ENCODE measurements at places on chromosomes 1 and 21.

DNA sequence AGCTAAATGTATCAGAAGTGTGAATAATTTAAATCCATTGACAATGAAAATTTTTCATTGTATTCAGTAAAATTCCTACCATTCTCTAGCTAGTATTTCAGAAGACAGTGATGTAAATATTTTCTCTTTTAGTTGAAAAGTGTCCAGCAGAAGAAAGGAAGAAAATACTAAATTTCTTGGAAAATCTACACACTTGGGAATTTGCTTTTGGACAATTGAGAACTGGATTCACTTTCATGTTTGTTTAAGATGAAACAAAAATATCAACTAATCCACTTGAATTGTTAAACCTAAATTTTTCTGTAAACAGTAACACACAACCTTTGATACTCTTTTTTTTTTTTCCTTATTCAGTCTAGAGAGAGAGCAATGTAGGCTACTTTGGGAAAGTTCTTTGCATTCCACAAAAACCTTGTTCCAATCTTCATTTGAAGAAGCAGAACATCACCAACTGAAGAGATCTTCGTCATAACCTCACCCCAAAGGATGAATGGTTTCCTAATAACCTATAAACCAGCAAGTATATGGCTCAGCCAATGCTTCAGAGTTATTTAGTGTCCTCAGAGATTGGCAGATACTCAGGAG, 155.1 kb upstream of the GORAB start:
- DNase-seq, result no peak

DNA sequence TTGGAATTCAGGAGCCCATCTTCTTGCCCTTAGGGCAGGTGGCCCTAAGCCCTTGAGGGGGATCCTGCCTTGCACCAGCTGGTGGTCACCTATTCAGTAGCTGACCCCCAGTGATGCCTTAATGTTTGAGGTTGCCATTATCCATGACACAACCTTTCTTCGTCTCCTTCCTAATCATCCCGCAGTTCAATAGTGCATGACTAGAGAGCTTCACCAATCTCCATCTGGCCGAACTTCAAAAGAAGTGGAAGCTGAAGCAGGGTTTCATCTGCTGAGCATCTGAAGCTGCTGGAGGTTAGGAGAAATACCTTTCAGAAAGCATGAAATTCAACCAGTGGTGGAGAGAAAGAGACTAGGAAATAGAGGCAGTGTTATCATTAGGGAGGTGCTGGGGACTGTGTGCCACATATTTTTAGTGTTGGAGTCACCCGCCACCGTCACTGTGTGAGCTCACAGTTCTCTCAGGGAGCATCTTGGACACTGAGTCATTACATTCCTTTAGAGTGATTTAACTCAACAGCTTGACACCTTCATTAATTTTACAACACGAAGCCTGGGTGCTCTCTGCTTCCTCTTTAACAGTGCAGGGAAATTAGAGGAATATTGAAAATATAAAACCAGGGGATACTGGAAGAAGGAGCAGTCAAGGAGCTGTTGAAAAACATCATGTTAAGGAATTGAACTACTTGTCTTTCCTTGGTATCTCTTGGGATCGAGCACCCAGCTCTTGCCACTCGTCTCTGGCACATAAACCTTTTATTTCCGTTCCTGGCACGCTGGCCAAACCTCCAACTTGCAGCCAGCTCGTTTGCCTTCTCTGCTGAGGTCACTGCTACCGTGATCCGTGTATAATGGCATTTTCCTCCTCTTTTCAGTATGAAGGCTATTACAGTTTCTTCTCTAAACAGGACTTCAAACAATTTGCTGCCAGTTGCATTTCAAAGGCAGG, 53.6 kb downstream of the PEX14 start:
- peak; percentile 55 for DNase-seq

DNA sequence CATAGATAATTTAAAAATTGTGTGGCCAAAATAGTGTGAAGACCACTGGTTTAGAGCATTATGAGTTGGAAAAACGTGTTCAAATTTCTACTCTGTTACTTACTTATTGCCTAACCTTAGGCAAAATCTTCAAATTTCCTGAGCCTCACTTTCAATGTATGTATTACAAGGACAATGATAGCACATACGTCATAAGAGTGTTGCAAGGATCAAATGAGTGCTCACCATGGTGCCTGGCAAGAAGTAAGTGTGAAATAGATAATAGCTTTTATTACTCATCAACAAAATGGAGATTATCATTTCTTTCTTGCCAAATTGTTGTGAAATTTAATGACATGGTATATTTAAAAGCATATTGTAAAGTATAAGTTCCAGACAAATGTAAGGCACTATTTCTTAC, 57.2 kb downstream of the FH start:
- DNase-seq, result no peak

- DNase-seq, result no peak
Observed at GRCh38 chr1:25129380-25129779, 102.9 kb downstream of the SYF2 start.

DNA sequence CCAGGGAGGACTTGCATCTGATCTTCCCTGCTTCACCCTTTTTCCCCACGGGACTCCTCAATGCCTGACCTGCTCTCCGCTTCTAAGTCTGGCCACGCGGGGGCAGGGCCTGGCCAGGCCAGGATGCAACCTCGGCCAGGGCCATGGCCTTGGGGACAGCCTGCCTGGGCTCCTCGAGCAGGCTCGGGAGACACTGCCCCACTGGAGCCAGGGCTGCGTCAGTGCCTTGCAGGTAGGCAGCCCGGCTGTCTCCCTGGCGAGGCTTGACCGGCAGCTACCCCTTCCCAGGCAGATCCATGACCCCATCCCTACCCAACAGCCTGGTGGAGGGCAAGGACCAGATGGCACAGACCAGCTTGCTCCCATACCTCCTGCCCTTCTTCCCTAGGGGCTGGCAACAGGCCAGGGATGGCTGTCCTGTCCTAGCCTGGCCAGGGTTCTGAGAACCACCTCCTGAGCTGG, 2.7 kb upstream of the PRDM16 start:
- no peak for DNase-seq

GRCh38 chr1:46133181-46133658, 791 bp upstream of the PIK3R3 start:
- DNase-seq, result no peak

GRCh38 chr1:71298633-71299032, 217.8 kb upstream of the ZRANB2 start:
- DNase-seq, result no peak

DNA sequence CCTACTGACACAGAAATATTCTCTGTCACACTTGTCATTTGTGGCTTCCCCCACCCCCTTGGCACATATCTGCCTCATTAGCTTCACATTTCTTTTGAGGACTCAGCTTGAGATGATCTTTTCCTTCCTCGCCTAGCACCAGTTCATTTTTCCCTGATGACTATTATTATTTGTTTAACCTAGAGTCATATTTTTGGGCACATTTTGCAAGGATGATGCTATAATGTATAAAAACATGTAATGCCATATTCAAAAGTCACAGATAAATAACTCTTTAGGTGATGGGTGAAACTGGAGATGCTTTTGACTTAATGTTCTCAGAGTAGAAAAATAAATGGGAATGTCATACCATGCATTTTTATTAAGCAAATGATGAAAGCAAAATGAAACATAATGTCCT, 202.7 kb downstream of the BACH1 start:
- peak; percentile 28 for DNase-seq

DNA sequence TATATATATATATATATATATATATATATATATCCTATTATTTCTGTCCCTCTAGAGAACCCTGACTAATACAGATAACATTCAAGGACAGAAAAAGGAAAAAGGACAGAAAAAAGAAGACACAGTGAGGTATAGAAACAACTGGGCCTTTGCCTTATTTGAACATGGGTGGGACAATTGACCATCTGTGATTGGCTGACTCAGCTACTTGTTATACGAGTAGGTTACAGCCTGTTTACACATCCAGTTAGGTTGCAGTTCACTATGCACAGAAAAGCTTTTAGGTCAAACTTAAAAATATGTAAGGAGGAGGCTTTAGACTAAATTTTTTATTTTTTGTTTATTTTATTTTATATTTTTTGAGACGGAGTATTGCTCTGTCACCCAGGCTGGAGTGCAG, 39.8 kb upstream of the RGS8 start:
- DNase-seq, result no peak

DNA sequence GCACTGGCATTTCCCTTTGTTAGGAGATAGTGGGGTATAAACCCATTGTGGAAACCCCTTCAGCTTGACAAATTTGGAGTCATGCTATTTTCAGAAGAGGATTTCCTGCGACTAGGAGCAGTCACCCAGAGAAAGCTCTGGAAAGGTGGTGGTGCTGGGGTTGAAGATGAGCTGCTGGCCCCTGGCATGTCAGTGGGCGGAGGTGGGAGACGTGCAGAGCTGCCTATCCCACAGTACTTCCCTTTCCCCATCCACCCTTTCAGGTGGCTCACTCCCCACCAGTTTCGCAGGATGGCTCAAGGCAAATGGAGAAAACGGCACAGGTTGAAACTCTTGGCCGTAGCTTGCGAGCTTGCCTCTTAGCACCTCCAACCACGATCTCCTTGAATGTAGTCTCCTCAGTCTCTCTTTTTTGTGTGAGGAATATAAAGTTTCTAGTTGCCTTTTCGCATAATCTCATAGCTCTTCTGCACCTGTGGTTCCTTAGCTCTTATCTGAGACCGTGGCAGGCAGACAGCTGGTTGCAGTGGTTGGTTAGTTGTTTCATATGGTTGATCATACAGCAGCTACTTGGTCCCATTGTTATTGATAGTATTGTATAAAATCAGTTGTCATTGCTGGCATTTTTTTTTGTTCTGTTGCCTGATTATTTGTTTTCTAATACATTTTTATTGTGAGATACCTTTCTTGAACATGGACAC, 48.2 kb downstream of the ADARB1 start:
- no peak for DNase-seq

DNA sequence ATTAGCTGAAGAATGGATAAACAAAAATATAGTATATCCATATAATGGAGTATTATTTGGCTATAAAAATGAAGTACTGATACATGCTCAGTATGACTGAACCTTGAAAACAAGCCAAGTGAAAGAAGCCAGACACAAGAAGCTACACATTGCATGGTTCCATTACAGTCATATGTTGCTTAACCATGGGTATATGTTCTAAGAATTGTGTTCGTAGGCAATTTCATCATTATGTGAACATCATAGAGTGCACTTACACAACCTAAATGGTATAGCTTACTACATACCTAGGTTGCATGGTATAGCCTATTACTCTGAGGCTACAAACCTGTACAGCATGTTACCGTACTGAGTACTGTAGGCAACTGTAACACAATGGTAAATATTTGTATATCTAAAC, 28.6 kb upstream of the FCAMR start:
- no peak for DNase-seq

DNA sequence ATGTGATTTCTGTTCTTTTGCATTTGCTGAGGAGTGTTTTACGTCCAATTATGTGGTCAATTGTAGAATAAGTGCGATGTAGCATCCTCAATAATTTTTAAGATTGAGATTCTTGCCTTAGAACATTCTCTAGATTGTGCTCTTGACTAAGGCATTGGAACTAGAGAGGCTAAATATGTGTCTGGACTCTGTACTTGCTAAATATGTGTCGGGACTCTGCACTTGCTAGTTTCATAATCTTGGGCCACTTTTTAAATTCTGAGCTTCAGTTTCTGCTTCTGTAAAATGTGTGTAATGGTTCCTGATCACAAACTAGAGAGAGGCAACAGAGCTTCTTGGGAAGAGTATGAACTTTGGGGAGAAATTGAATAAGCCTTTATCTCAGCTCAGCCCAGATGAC, 21.6 kb downstream of the HLX start:
- no peak for DNase-seq

- DNase-seq, result no peak
Observed at GRCh38 chr1:113905435-113905861, 322 bp downstream of the DCLRE1B start.

DNA sequence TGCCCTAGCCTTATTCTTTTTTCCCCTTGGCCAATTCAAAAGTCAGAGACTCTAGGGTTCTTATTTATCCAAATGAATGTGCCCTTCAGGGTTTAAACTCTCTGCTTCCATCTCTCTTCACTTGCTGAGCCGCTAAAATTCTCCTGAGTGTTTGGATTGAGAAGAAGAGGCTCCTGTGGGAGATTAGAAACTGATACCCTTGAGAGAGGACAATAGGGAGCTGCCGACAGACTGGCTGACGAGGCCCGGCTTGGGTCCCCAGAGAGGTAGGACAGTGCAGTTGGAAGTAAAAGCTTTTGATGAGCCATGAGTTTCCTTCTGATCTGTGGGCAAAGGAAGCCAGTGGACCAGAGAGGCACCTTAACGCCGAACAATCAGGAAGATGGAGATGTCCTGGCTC, 41.3 kb upstream of the UBE2U start:
- no peak for DNase-seq

GRCh38 chr21:31186916-31187315, 148.6 kb upstream of the KRTAP19-8 start:
- no peak for DNase-seq

DNA sequence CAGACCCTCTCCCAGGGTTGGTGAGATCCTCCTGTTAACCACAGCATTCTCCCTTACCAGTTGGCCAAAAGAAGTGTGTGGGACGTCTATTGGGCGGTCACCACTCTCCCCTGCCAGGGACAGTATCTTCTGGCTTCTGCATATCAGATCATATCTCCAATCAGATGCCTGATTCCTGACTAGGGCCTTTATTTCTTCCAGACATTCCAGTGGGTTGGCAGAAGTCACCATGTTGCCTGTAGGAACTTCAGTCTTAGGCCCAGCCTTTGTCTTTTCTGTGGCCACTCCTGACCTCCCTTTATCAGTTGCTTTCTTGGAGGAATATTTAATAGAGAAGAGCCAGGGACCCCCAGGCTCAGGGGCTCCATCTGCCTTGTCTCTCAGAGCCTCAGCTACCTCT, 130.4 kb upstream of the F3 start:
- no peak for DNase-seq

GRCh38 chr1:98001764-98002163, 80.9 kb upstream of the DPYD start:
- DNase-seq, result no peak

DNA sequence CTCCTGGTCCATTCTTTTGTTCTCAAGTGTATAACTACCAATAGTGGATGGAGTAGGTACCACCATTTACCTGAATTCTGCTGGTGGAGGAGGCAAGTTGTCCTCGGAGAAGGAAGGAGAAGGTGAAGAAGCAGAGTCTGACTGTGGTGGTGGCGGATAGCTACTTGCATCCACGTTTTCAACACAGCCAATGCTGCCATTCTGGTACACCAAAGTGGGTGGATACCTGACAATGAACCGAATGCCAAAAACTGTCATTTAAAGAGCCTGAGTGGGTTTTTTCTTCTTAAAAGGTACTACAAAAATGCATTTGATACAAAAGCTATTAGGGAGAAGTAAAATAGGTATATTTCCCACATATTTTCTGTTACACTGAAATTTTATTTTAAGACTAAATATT, 20.1 kb downstream of the GPR3 start:
- DNase-seq, result no peak

GRCh38 chr1:9822490-9822889, 1.3 kb downstream of the CLSTN1 start:
- DNase-seq, result no peak

Measured in non-pigmented ciliary epithelial cell (primary cell).